Spinal cord (tissue), 10 donors: ENCODE measurements at places on chromosomes 2 and 18. TPM values are rescaled to one million over a fixed set of nuclear protein-coding genes. Genes with fewer than 3 reads are reported as not detected.

- no peak for DNase-seq
Measured at GRCh38 chr2:144876013-144876412, 356.1 kb upstream of the ZEB2 start.

- DNase-seq = no peak
Measured at GRCh38 chr2:46390901-46391395, 88.4 kb upstream of the TMEM247 start.

DNA sequence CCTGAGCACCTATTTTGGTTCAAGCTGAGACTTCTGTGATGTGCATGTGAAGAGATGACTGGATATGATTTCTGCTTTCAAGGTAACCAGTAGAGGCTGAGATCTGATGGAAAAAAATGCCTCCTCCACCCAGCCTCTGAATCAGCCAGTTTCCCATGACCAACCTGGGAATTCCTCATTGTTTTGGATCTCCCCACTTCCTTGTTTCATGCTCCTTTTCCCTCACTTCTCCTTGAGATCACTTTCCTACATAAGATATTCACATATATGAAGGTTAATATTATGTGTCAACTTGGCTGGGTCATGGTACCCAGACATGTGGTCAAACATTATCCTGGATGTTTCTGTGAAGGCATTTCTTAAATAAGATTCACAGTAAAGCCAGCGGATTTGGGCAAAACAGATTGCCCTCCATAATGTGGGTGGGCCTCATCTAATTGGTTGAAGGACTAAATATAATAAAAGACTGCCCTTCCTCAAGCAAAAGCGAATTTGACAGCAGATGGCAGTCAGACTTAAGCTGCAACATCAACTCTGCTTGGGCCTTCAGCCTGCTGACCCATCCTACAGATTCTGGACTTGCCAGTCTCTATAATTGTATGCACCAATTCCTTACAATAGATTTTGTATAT lies 379.4 kb downstream of the TNS1 start:
- no peak for DNase-seq

GRCh38 chr2:215931256-215931903 lies 82.0 kb downstream of the MREG start:
- peak; percentile 92 for DNase-seq

- no peak for DNase-seq
Measured at GRCh38 chr2:162749994-162750393, 88.6 kb downstream of the KCNH7 start.

GRCh38 chr18:48136827-48137373 lies 206.4 kb upstream of the SMAD2 start:
- DNase-seq = no peak

GRCh38 chr2:109423556-109424359 lies 190.0 kb downstream of the SEPTIN10 start:
- DNase-seq = no peak

- DNase-seq = no peak
Measured at GRCh38 chr2:145750612-145751011, 1230.7 kb upstream of the ZEB2 start.

- no peak for DNase-seq
Measured at GRCh38 chr18:40877096-40877495, 1077.9 kb upstream of the PIK3C3 start.

DNA sequence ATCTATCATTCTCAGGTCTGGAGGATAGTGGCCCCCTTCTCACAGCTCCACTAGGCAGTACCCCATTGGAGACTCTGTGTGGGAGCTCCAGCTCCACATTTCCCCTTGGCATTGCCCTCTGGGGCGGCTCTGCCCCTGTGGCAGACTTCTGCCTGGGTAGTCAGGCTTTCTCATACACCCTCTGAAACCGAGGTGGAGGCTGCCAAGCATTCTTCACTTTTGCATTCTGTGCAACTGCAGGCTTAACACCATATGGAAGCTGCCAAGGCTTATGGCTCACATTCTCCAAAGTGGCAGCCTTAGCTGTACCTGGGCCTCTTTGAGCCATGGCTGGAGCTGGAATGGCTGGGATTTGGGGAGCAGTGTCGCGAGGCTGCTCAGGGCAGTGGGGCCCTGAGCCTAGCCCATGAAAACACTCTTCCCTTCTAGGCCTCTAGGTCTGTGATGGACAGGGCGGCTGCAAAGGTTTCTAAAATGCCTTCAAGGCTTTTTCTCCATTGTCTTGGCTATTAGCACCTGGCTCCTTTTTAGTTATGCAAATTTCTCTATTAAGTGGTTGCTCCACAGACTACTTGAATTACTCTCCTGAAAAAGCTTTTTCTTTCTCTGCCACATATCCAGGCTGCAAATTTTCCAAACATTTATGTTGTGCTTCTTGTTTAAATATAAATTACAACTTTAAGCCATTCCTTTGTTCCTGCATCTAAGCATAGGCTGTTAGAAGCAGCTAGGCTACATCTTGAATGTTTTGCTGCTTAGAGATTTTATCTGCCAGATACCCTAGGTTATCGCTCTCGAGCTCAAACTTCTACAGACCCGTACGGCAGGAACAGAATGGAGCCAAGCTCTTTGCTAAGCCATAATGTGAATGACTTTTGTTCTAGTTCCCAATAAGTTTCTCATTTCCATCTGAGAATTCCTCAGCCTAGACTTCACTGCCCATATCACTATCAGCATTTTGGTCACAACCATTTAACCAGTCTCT lies 206.5 kb downstream of the CPS1 start:
- DNase-seq = no peak

DNA sequence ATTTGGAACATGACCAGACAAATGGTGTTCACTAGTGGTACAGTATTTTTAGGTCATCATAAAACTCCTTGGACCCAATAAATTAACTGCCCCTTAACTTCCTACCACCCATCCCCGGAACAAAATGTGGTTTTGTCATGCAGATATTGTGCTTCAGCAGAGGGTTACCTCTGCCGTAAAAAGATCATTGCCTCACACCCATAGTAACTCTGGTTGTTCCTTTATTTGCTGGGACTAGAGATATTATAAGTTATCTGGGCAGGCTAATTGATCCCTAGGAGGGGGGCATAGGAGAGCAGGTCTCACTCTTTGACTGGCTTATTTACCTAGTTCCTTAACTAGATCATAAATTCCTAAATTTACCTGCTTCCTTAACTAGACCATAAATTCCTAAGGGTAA lies 1343.9 kb upstream of the CHAC2 start:
- no peak for DNase-seq

GRCh38 chr2:227280895-227281294 lies 44.2 kb upstream of the MFF start:
- no peak for DNase-seq

DNA sequence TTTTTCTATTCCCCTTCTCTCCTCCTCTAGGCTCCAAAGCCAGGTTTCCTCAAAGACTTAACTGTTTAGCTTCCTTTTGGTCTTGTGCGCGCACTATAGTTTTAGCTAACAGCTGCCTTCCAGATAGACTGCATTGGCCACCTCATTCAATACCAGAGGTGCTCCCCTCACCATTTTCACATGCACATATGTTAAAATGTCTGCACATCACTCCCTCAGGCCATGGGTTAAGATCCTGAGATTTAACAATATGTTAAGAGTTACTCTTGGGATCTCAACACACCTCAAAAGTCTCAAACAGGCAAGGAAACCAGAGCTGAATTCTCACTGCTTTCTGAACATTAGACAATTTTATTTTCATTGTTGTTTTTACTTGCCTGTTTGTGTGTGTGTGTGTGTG lies 80.8 kb upstream of the MAP3K20 start:
- no peak for DNase-seq

DNA sequence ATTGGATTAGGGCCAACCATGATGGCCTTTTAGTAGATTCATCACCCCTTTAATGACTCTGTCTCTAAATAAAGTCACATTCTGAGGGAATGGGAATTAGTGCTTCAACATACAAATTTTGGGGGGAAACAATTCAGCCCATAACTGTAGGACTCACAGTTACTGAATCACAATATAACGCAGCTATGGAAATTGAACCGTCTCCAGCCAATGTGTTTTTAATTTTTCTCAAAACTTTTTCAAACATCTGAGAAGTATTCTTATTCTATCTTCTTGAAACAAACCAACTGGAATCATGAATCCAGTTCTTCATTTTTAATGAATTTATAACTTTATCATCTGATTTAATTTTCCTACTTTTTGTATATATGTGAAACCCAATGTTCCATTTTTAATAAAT lies 373.1 kb upstream of the SYT4 start:
- no peak for DNase-seq

DNA sequence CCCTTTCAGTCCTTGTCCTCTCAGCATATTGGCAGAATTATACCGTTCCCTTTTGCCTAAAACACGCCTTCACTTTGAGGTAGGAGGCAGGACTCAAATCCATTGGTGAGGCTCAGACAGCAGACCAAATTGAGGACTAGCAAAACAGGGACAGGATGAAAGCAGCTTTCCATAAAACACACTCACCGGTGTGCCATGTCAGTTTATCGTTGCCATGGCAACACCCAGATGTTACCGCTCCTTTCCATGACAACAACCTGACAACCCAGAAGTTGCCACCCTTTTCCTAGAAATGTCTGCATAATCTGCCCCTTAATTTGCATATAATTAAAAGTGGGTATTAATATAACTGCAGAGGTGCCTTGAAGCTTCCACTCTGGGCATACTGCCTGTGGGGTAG lies 730.4 kb downstream of the METTL4 start:
- DNase-seq = no peak

DNA sequence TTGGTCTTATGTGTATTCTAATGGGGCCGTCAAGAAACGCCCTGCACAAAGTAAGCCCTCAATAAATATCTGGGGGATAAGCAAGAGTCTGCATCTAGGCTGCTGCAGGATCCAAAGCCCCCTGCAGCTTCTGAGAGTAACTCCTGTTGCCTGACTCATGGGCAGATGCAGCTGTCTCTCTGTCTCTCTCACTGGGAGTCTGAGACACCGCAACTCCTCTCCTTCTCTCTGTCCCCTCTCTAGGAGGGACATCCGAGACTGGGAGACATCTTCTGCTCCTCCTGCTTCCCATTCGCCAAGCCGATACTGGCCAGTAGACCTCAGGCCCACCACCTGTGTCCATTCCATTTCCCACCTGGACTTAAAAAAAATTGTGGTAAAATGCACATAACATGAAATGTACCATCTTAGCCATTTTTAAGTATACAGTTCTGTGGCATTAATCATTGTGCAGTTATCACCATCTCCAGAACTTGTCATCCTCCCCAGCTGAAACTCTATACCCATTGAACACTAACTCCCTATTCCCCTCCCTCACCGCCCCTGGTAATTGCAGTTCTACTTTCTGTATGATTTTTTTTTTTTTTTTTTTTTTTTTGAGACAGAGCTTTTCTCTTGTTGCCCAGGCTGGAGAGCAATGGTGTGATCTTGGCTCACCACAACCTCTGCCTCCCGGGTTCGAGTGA lies 20.1 kb downstream of the DYSF start:
- no peak for DNase-seq

- no peak for DNase-seq
Measured at GRCh38 chr2:153287109-153287801, 191.3 kb downstream of the RPRM start.

DNA sequence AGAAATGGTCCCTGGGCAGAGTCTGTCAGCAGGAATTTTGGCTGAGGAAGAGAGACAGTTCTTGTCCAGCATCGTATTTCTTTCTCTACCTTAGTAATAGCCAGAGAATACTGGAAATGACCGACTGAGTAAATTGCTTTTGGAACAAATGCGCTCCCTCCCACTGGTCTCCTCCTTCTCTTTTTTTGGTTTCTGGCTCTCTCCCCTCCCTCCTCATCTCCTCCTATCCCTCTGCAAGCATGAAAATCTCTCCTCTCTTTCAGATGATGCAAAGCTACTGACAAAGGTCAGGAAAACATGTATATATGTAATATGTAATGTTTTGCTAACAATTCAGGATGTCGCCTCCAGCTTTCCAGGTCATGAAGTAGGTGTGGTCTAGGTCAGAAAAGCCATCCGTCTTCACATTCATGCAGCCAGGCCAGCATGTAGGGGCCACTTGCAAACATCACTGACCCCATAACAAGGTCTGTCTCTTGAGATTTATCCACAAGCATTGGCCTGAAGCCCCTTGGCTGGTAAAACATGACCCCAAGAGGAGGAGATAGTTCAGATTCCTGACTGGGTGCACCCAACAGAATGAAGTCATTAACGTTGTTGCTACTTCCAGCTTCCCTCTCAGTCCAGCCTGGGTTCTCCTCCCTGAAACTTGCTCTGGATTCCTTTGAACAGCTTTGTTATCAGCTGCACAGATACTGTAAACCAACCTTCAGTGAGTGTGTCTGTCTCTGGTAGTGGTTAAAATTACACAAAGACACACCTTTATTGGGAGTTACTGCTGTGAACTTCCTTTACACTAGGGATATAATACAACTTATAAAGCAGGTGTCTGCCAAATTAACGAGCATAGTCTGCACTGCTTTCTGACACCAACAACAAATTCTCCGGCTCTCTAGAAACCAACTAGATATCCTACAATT lies 864.4 kb upstream of the KLHL29 start:
- no peak for DNase-seq

GRCh38 chr2:20384953-20385352 lies 34.3 kb upstream of the PUM2 start:
- no peak for DNase-seq

DNA sequence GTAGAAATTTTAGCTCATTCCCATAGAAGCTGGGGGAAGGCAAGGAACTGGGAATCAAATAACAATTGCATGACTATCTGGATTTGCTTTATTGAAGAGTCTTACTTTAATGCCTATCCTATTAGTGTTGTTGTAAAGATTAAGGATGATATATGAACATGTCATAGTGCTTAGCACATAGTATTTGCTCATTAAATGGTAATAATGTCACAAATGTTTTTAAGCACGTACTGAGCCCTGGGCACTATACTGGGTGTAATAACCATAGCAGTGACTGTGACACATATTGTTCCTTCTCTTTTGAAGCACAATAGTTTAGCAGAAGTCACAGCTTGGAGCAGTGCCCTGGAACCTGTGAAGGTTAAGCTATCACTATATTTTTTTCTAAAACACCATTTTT lies 47.2 kb upstream of the DTNB start:
- DNase-seq = no peak

GRCh38 chr2:150400849-150401248 lies 86.6 kb downstream of the RND3 start:
- DNase-seq = no peak

GRCh38 chr2:25851740-25852503 lies 26.4 kb downstream of the ASXL2 start:
- DNase-seq = peak; percentile 22

GRCh38 chr2:239245872-239246721 lies 154.7 kb downstream of the HDAC4 start:
- DNase-seq = no peak

Gene QPCT
- total RNA-seq = 26.1 TPM

Gene INPP5D
- 11.4 TPM for total RNA-seq

Gene PCARE
- total RNA-seq = not detected

Gene KIF1A
- 125 TPM for total RNA-seq

Gene CCDC68
- 12.6 TPM for total RNA-seq

Gene TMEM247
- total RNA-seq = not detected

Gene CIB4
- total RNA-seq = 0.83 TPM

Gene ITGAV
- 122 TPM for total RNA-seq

Gene STEAP3
- 7.0 TPM for total RNA-seq

Gene POU3F3
- 27.0 TPM for total RNA-seq

Gene PLEK
- 7.2 TPM for total RNA-seq
